NCI-H2081 (cell line): ENCODE measurements at places on chromosomes 5 and 9.

DNA sequence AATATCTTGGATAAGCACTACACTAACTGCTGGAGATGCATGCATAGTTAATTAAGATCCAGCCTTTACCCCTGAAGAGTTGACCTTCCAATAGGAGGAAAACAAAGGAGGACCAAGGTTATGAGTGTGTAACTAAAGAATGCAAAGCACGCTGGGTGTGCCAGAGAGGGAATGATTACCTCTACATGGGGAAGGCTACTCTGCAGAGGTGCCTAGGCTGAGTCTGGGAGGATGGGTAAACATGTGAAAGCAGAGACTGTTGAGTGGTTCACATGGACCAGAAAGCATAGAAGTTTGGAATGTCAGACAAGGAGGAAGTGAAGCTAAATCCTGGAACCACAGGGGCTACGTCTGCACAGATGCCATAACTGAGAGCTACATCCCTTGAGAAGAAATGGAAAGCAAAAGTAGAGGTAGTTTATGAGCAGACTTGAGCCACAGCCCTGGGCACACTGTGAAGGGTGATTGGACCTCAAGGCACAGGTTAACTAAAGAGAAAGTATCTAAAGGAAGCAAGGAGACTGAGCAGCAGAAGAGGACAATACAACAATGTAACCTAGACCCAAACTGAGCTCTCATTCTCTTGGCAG lies 176.2 kb downstream of the DENND1A start:
- no peak for DNase-seq

DNA sequence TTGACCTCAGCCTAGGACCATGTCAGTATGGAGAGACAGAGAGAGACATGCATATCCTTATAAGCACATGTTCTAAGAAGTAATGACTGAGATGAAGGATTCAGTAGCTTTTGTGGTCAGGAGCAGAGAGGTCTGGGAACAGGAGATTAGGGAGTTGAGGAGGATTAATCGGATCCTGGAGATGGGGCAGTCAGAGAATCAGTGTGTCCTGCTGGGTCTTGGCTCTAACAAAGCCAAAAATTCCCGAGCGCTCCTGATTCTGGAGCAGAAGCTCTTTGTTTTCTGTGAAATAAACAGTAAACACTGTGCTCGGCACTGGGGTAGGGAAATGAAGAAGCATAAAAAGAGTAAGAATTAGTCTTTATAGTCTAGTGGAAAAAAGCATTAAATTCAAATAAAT lies 520.0 kb upstream of the CLINT1 start:
- DNase-seq, result no peak

DNA sequence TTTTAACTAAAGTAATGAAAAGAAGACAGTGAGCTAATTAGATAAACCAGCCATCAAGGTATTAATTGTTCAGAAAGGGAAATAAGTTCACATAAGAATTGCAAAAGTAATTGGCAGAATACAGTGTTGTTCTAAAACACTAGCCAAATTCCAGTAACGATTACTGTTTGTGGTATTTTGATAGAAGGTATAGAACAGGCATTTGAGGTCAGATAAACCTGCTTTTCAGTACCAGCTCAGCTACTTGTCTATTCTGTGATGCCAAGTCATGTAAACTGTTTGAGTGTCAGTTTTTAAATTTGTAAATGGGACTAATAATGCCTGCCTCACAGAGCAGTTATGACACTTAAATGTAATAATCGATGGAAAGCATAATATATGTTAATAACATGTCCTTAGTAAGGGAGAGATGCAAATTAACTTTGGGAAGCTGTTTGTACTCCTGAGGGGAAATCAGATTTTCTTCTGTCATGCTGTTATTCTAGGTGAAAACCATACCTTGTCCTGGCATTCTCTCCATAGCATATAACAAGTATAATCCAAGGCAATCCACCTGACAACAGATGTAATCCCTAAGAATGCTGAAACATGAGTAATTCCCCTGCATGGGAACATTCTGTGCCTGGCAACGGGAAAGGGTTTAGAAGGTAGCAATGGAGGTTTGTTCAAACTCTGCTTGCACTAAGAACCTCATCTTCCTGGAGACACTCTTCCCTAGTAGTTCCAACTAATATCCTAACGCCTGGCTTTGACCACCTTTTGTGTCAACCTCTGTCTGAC lies 509.5 kb upstream of the PAPPA start:
- DNase-seq, result no peak

GRCh38 chr9:76662476-76663281 lies 101.6 kb upstream of the PCA3 start:
- DNase-seq, result peak; percentile 49

DNA sequence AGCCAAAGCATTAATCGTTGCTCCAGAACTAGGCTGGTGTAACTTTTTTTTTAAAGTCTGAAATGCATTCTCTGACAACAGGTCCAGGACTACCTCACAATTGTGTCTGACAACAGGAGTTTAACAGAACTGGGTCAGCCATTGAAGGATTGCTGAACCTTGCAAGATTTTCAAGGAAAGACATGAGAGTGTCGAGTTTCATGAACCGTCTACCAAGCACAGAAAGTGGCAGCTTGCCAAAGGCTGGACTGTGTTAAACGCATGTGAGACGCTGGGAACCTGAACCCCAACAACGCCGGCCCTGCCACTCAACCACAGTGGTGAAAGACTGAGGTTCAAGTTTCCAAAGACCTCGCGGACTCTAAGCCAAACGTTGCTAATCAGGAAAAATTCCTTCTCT lies 79.1 kb downstream of the LHFPL2 start:
- no peak for DNase-seq

DNA sequence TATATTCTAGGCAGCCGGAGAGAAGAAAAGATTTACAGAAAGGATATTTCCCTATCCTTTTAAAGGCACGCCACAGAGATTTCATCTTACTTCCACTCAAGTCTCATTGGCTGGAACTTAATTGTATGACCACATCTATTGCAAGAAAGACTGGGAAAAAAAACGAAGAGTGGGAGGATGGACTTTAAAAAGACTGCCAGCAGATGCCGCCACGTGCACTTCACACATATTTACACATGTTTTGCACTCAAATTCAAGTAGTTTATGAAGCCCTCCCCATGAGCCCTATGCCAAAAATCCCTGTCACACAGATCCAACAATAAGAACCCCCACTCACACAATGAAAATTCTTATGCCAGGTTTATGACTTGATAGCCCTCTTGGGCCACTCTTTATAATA lies 138.5 kb upstream of the TYRP1 start:
- no peak for DNase-seq

- peak; percentile 25 for DNase-seq
These were observed 572 bp downstream of the CDK5RAP2 start for GRCh38 chr9:120579139-120580050.
